ENCODE measurements at places on chromosomes 5 and 9.

DNA sequence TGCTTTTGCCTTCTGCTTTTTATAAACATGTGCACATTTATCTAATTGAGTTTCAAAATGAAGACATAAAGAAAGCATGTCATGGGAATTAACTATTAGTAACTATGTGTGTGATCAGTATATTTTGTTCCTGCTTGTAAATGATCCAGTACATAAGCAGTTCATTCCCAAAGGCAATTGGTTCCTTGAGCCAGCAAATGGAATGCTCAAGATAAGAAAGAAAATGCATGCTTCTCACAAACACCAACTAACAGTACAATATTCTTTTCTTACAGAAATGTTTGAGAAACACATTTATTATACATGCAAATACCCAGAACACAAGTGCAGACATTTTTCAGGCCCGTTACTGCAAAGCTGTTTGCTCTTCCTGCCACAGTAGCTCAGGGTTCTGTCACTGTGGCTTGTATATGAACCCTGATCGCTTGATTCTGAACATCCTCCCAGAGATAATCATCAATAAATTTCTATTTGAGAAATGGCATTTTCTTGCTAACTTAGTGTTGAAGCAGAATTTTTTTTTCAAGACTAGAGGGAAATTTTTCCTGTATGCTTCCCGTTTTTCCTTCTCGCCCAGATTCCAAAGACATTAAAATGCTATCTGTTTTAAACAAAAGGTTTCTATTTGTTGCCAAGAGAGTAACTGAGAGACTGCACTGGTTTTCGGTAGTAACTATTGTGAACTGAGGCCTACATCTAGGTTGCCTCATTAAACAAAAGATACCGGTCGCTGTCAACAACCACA lies 1.9 kb downstream of the GNAQ start:
- no peak for DNase-seq

DNA sequence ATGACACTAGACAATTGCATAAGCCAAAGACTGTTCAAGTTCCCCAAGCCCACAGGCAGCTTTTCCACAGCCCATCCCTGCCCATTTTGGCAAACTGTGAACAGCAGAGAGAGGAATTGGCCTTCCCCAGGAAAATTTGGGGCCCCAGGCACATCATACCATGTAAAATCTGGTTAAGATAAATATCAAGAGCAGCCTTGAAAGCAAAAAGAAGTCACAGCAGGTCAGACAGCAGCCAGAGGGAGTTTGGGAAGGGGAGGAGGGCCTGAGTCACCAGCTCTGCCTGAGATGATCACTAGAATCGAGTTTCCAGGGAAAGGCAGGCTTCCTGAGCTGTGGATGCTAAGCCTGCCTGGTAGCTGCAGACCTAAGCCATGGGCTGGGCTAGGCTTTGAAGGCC lies 179.2 kb downstream of the RFK start:
- no peak for DNase-seq

DNA sequence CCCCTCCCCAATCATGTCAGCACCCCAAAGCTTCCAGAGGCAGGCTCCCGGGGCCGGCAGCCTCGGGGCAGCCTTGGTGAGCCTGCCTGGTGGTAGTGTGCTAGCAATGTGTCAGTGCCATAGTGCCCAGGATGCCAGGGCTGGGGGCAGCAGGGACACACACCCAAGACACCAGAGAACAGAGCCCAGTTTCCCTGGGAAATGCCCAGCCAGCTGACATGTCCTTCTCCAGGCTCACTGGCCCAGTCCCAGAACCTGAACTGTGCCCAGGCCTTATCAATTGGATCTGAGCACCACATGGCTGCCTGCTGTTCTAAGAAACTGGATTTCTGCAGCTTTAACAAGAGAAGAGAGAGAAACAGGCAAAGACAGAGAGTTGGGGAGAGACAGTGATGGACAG lies 74.9 kb upstream of the LRRTM2 start:
- DNase-seq: no peak

GRCh38 chr5:95791751-95792150 lies 30.8 kb downstream of the GLRX start:
- no peak for DNase-seq

DNA sequence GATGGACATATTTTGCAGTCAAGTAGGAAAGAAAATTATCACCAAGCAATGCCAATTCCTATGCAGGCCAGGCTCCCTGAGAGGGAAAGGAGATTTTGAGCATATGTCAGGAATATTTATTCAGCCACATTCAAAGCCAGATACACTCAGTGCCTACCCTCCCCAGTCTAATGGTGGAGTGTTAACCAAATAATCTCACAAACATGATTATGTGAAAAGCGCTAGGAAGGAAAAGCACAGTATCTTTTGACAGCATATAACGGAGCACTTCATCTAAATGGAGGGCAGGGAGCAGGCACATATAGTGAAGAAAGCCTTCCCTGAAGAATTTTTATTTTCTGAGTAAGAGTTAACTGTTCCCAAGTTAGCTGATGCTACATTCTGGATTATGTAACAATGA lies 80.3 kb upstream of the SLC30A5 start:
- DNase-seq: no peak

DNA sequence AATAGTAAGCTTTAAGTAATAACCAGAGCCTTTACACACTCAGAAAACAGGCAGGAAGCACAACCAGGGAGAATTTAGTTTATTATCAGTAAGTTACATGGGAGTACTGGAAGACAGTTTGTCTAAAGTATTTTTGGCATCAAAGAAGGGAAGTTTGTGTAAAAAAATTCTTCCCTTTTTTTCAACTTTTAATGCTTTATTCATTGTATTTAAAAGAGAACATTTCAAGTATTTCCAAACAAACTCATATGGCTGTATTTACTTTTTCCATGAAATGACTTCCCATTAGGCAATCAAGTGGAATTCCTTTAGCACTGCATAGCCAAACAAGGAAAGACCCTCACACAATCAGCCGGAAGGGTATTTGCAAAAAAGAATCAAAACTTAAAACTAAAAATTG lies 26.7 kb downstream of the RNF145 start:
- DNase-seq: no peak

GRCh38 chr9:128340691-128341434 lies 536 bp downstream of the SLC27A4 start:
- DNase-seq: no peak

- no peak for DNase-seq
Observed at GRCh38 chr5:57176350-57176857, 2.5 kb downstream of the GPBP1 start.

DNA sequence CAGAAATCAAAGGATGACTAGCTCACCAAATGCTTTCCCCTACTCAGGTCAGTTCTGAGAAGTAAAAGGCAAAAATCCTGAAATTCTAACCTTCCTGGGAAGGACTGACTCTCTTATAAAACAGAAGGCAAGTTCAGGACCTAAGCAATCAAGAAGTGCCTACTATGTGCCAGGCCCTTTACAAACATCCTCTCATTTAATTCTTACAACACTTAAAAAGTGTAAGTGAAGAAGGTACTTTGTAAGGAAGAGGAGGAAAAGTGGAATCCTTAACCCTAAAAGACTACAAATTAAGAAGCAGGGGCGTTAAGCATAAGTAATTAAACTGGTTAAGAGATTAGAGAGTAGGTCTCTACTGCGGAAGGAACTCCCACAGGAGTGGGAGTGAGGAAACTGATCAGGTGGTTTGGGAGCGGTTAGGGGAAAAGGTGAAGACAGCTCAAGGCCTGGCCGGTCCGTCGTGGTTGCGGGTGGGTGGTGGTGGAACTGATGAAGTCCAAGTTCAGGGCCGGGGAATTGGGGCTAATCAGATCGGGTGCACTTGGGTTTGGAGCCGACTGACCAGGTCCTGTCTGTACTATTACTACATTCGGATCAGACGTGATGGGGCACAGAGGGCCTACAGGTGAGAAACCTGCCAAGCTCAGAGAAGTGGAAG lies 839 bp downstream of the MED27 start:
- no peak for DNase-seq

DNA sequence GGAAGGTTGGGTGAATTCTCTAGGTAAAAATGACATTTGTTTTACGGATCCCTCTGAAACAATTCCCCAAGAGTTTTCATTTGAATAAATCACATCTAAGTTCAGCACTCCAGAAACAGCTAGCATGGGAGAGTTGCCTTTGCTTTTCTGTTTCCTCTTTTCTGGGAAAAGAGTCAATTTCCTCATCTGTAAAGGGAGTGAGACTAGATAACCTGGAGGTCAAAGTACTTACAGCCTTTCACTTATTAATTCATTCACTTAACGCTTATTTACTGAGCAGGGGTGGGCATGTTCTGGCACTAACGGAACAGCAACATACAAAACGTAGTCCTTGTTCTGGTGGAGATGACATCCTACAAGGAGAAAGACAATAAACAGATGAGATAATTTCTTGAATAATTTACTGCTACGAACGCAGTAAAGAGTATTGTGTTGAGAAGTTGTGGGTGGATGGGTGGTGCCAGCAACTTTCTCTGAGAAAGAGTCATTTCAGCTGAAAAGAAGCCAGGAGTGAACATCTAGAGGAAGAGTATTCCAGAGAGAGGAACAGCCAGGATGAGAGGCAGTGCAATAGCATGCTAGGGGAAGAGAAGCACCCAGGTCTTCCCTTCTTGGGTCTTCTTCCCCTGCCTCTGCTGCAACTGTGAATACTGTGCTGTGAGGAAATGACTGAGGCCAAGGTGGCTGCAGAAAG lies 335.6 kb downstream of the ZSWIM6 start:
- no peak for DNase-seq

GRCh38 chr5:178590141-178590923 lies at the start of gene COL23A1:
TSS of gene COL23A1 (minus strand) at chr5:178590393.
- DNase-seq: no peak

DNA sequence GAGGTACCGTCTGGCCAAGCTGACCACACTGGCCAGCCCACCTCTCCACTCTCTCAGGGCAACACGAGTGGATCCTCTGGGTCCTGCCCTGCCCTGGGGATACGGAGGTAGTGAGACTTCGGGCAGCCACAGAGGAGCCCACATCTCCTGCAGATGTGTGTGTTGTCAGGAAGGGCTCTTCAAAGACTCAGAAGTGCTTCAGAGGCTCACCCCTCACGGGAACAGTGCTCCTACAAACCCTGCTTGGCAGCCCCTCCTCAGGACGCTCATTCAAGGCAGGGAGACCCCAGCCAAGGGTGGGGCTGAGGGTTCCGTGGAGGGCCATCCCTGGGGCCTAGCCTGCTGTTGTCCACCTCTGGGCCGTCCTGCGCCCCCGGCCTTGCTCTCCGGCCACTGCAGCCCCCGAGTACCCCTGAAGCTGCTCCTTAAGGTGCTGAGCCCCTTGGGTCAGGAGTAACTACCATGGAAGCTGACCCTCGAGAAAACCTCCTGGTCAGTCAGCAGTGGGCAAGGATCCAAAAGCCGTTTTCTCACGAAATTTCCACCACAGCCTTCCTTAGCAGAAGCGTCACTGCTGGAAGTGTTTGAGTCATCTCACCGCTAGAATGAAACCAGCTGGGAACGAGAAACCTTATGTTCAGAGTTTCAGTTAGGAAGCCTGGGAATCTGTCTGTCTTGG lies 23.2 kb upstream of the LRRC14B start:
- no peak for DNase-seq

GRCh38 chr5:94086194-94086593 lies 344.8 kb upstream of the POU5F2 start:
- no peak for DNase-seq

DNA sequence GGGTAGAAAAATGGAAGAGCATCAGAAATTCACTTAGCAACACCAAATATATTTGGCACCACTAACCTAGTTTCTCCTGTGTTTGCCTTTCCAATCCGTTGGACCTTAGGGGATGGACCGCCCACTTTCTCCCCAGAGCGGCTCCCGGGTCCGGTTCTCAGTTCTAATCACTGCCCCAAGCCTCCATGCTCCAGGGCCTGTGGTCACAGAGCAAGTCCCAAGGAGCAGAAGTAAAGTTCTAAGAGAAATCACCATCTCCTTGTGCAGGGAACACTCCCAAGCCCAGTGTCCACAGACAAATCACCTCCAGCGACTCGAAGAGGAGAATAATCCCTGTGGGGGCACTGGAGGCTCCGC lies 728 bp upstream of the SLC1A1 start:
- no peak for DNase-seq

GRCh38 chr9:110148891-110149290 lies 59.1 kb downstream of the C9orf152 start:
- no peak for DNase-seq

GRCh38 chr9:13952906-13953305 lies 361.0 kb downstream of the NFIB start:
- no peak for DNase-seq

DNA sequence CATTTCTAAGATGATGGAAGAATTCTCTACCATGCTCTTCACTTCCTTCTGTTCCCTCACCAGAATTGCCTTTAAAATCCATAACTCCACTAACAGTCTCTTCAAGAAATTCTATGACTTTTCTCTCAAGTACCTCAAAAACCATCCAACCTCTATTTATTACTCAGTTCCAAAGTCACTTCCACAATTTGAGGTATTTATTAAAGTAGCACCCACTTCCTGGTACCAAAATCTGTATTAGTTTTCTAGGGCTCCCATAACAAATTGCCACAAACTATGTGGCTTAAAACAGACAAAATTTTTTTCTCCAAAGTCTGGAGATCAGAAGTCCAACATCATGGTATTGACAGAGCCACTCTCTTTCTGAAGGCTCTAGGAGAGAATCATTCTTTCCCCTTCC lies 4.9 kb upstream of the SPTLC1 start:
- DNase-seq: no peak

DNA sequence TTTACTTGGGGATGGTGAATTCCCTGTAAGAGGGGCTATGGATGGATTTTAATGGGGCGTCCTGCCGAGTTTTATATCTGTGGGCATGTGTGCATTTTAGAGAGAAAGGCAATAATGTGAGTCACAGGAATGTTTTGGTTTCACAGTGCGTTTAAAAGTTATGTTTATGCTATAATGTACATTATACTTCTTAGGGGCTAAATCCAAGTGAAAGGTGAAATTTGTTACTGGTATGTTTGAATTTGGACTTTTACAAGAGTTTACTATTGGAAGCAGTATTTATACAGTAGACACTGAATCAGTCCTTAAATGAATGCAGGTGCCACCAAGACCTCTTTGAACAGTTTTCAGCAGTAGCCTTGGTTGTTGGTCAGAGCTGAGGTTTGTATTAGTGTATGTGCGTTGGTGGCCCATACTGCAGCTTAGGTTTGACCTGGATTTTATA lies 5.6 kb downstream of the JMY start:
- DNase-seq: no peak

DNA sequence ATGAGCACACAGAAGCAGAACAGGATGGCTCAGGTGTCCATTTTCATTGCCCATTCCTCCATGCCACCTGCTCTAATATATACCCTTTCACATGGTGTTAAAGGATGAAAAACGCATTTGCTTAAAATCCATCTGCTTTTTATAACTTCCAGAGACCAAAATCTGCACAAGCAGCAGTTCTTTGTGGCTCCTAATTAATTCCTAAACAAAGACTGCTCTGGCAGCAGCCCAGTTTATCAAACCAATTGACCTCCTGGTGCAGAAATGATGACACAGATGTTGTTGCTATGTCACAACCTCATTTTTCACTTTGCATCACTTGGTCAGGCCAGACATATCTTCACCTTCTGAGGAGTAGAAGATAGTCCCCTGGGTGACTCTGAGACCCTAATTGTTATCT lies 141.2 kb downstream of the ASTN2 start:
- no peak for DNase-seq

DNA sequence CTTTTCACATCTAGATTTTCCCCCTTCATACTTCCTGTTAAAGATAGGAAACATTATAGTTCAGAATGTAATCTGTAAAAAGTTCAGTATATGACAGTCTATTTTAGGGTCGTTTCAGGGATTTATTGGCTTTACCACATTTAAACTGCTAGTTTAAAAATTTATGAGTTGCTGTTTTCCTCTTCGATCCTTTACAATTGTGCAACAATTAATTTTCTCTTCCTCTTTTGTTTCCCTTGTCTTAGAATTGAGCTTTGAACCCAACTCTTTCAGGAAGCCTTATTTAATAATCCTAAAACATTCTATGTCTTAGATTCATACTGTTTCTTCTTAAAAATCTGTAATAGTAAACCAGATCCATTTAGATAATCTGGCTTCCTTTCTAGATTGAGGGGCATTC lies 16.4 kb downstream of the ZSWIM6 start:
- DNase-seq: no peak

Data from stimulated activated CD8-positive, alpha-beta memory T cell treated with anti-CD3 and anti-CD28 coated beads, Interleukin-15, amount 100 ng/mL, for 48 hours (primary cell).